Ammon's horn (tissue), 1 donor: ENCODE measurements at places on chromosomes 4 and X.

GRCh38 chr4:108878806-108879205 lies 116.0 kb upstream of the ETNPPL start:
- DNase-seq, result no peak

- no peak for DNase-seq
These were observed 31.6 kb downstream of the RNF4 start for GRCh38 chr4:2500547-2500946.

- no peak for DNase-seq
These were observed 11.7 kb downstream of the MAGED2 start for GRCh38 chrX:54819201-54819600.

GRCh38 chrX:87338510-87338909 lies 179.1 kb upstream of the KLHL4 start:
- DNase-seq, result peak; percentile 3

DNA sequence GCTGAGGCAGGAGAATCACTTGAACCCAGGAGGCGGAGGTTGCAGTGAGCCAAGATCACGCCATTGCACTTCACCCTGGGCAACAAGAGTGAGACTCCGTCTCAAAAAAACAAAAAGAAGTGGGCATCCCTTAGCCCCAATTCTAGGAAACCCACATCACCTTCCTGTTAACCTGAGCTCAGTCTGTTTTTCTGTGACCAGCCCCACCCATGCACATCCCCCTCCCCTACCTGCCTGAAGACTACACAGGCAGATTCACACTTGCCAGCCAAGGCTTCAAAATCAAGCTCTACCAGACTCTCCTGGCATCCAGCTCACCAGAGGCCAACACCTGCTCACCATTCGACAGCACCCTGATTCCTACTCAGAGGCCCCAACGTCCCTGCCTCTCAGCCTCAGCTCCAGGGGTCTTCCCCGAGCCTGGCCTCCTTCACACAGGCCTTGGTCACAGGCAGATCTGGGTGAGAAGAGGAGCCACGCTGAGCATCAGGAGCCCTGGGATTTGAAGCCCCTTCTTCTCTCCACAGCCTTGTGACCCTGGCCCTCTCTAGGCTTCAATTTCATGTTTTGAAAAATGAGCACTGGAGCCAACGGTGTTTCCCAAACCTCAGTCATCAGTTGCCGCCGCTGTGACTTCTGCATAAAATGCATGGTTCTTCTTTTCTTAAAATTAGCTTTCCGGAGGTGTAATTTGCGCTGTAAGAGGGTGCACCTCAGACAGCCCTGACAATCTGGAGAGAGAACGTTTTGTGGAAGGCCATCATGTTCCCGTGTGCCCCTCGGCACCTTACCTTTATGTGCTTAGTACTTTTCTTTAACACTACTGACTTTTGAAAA lies 47.3 kb downstream of the JAKMIP1 start:
- no peak for DNase-seq

- no peak for DNase-seq
These were observed 192.2 kb downstream of the LDB2 start for GRCh38 chr4:16706251-16706650.

DNA sequence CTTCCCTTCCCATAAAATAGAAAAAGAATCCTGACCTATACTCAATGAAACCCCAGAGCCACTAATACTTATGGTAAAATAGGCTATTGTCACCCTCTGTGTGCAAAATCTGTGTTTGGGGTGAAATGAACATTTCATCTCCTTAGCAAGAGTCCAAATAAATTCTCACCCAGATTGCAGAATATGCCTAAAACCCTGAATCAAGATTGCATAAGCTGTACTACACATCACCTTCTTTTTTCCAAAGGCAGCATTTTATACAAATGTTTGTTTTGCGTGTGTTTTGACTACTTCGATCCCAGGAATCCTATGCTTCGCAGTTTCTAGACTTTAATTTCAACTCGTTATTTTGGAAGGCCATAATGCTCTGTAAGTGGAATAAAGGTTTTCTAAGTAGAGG lies 12.2 kb upstream of the HADH start:
- no peak for DNase-seq

DNA sequence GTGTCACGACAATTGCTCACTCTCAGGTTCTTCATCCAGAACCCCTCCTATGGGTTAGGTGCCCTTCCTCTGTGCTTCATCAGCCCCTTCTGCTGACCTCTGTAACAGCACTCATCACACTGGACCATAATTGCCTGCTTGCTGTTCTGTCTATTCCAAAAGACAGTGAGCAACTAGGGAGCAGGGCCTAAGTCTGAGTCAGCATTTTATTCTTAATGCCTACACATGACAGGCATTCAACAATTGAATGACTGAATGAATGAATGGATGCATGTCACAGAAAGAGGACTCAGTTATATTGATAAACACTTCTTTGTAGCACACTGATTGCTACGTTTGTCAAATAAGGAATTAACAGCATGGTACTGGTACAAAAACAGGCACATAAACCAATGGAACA lies 317.0 kb downstream of the ZIC3 start:
- no peak for DNase-seq

DNA sequence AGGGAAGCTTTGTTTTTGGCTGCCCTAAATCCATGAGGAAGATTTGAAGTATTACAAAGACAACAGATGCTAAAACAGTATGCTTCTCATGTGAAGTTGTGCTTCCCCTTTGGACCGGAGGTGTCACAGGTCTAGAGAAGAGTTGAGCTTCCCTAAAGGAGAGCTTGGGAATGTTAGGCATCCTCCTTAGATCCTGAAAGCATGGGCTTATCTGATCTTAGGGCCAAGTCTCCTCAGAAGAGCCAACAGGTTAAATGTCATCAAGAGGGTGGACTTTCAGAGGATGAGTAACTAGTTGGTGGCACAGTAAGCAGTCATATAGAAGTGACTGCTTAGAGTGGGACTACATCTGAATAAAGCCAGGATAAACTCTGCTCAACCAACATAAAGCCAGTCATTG lies 205.4 kb downstream of the RPA4 start:
- no peak for DNase-seq

DNA sequence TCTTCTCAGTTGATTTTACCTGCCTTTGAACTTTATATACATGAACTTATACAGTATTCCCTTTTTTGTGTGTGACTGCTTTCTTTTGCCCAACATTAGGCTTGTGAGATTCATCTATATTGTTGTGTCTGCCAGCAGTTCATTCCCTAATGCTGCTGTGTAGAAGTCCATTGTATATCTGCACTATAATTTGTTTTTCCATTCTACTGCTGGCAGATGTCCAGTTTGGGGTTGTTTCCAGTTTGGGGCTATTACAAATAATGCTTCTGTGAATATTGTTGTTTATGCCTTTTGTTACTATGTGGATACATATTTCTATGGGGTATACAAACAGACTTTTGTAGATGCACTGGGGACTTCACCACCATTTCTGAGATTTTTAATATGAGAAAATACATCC lies 268.4 kb downstream of the DCTD start:
- no peak for DNase-seq

GRCh38 chrX:8971116-8971515 lies 62.8 kb downstream of the FAM9B start:
- peak; percentile 8 for DNase-seq

DNA sequence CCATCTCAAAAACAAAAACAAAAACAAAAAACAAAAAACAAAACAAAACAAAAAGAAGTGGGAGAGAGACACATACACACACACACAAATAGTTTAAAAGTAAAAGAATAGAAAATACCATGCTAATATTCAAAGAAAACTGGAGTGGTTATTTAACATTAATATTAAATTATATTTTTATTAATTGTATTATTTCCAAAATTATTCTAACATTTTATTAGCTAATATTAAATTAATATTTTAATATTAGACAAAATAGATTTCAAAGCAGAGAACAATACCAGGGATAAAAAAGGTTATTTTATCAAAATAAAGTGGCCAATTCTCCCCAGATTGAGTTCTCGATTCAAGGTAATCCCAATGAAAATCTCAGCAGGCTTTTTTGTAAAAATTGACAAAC lies 90.9 kb downstream of the NAT8L start:
- no peak for DNase-seq

- DNase-seq, result no peak
These were observed 113.2 kb downstream of the MID1 start for GRCh38 chrX:10507181-10507580.

DNA sequence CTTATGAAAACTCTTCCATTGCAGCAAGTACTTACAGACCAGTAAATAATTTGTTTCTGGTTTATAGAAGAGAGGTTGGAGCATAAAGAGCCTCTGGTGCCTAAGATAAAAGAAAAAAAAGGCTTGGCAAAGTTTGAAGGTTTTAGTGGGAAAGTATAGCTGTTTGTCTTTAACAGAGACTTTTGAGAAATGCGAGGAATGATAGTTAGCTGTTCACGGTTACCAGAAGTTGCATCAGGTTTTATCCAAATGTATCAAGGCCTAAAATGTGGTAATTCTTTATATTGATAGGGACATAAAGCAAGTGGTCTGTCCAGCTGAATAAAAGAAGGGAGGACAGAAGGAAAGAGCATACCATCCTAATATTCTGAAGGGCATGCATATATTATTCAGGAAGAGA lies 29.3 kb downstream of the RAP1GDS1 start:
- DNase-seq, result no peak

- no peak for DNase-seq
These were observed 1.5 kb upstream of the FAM241A start for GRCh38 chr4:112143781-112144180.

DNA sequence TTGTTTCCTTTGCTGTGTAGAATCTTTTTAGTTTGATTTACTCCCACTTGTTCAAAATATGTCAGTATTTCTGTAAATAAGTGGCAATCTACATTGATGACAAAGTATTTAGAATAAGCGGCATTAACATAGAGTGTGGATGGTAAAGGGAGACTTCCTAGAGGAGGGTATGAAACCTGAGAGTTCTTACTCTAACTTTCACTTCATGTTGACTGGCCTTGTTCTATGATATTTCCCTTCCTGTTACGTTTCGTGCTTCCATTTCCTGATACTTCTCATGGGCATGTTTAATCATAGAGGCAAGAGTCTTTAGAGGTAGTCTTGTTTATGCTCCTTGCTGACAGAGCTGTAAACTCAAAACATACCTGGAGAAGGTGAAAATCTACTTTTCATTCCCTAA lies 408.9 kb downstream of the GLUD2 start:
- DNase-seq, result no peak

GRCh38 chr4:35105486-35105885 lies 1138.8 kb downstream of the ARAP2 start:
- no peak for DNase-seq

- DNase-seq, result no peak
These were observed 56.7 kb downstream of the CCKAR start for GRCh38 chr4:26433556-26433955.

DNA sequence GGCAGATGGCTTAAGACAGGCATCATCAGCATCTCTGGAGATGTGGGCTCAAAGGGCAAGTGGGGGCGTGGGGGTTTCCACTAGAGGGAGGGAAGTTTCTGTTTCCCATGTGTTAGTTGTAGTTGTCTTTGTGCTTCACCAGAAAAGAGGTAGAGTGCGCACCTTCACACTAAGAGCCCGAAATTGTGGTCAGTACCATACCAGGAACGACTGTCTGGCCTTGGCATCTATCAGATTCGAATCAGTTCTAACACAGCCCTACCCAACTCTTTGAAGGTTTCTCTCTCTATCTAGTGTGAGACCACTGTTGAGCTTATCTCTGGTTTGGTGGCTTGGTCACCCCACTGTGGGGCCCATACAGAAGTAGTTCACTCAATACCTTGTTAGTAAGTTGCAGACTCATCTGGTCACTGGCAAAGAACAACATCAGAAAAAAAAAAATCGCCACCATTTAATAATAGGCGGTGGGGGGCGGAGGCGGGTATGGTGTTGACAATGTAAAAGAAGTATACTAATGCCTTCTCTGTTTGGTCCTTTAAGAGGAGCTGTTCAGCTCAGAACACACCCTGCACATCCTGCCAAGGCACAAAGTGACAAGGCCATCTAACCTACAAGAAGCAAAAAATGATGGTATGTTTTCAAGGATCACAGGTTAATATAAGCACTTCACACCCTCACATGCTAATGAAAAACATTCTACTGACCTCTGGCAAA lies 71.1 kb downstream of the NYX start:
- no peak for DNase-seq
